ENCODE measurements at places on chromosomes 2 and 18.

GRCh38 chr2:226796840-226797288, 2.8 kb downstream of the IRS1 start:
- DNase-seq, result peak; percentile 65

DNA sequence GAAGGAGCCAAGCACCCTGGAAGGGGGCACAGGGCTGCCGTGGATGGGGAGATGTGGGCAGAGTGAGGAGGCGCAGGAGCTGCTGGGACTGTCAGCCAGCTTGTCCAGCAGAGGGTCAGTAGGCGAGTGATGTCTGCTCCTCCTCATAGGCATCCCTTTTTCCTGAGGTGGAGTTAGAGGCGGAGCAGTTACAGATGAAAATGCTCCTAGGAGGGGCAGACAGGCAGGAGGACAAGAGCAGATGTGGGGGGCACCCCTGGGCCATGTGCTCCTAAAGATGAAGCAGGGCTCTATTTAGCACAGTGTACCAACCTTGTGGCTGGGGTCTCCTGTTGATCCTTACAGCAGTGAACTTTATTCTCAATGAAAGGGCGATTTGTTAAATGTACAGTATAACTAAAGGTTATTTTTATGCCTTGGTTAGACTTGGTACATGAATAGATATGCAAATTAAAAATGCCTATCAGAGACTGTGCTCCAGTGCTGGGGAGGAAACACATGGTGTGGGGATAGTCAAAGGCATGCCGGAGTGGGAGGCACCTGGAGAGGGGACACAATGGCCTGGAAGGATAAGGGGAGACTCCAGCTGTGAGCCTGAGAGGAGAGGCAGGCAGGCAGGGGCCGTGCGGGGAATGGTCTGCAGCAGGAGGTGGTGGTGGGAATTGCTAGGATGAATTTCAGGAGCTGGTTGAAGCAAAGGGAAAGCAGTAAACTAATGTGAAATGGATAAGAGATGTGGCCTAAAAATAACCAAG, 175.3 kb downstream of the CLIP4 start:
- no peak for DNase-seq

DNA sequence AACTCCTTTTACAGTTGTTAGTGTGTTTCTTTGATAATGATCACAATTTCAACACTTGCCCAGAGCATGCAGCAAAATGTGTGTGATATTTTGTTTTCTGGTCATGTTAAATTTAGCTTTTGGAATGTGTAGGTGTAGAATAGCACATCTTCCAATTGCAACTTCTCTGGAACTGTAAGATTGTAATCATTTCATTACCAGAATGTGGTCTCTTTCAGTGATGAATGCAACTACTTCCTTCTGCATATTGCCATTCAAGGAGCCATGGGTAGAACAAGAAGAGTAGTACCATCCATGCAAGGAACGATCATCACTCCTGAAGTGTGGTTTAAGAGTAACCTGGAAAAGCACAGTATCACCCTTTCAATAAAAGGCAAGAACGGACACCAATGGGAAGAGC, 548.8 kb upstream of the ZNF804A start:
- no peak for DNase-seq

DNA sequence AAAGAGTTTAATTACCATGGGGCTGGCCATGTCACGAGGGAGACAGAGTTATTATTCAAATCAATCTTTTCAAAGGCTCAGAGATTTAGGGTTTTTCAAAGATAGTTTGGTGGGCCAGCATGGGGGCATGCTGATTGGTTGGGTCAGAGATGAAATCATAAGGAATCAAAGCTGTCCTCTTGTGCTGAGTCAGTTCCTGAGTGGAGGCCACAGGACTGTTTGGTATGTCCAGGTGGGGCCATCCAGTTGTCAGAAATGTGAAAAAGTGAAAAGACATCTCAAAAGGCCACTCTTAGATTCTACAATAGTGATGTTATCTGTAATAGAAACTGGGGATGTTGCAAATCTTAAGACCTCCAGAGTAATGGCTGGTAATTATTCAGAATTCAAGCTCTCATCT, 288.6 kb downstream of the EN1 start:
- DNase-seq, result no peak

DNA sequence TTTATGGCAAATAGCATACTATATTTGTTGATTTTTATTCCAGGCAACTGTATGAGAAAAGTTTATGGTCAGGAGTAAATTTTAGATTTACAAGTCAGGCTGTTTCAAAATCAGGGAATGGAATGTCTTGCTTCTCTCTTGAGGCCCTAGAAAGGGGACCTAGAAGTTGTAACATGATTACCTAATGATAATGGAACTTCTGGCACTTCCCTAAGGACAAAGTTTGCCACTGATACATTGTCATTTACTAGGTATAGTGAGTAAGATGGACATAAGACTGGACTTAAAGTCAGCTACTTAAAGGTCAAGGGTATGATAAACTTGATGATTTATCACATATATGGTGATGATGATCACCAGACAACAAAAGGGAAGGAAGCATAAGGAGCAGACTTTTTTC, 103.3 kb upstream of the VRK2 start:
- DNase-seq, result no peak

DNA sequence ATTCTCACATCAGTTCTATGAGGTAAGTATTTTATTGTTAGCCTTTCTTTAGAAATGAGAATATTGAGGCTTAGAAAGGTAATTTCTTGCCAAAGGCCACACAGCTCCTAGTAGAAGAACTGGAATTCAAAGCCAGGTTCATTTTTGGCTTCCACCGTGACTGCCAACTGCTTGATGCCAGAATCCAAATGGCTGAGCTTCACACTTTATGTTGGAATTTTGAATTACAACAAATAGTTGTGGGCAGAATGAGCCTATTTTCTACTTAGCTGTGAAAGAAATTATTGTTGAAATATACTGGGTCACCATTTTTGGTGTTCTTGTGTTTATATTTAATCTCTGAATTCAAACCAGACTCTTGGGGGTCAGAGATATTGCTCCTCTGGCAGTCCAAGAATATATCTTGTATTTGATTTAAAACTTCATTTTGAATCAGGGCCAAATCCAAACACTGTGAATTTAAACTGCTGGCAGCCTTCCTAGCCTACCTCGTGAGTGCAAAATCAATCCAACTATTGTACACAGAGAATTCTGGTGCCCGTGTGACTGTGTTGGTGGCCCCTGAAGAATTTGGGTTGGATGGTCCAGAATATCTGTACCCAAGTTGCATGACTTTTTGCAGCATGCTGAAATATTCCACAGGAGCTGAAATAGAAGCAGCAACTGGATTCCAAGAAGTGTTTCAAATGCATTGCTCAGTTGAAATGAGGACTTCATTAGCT, 35.6 kb upstream of the LPIN1 start:
- DNase-seq, result no peak

- DNase-seq, result no peak
Measured at GRCh38 chr2:239178954-239179353, 221.9 kb downstream of the HDAC4 start.

GRCh38 chr2:158202161-158202815, 100.6 kb downstream of the UPP2 start:
- DNase-seq, result no peak

DNA sequence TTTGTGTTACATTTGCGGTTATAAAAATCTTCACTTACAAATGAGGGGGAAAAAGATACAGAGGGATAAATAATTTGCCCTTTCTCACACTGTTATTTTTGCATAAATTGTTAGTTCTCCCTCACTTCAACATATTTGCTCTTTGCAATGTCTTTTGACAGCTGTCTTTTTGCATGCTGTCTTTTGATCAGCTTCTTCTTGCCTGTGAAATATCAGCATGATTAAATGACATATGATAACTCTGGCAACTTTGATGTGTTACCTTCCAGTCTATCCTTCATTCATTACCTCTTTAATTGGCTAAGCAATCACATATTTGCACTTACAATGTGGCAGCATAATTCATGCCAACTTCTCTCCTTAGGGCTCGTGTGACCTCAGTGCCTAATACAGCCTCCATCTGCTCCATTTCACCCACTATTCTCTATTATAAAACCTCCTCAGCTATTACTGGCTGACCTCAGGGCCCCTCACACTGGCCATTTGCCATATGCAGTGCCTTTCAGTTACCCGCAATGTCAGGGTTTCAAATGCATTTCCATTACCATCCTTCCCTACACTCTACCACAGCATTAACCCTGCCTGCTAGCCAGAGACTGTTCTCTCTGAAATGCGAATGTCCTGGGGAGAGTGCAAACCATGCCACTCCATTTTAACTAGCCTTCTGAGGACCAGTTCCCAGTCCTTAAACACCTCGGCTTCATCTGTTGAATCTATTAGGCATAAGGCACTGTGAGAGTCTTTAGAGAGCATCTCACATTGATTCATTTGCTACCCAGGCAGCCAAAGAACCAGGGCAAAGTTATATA, 1056.6 kb upstream of the CHAC2 start:
- no peak for DNase-seq

DNA sequence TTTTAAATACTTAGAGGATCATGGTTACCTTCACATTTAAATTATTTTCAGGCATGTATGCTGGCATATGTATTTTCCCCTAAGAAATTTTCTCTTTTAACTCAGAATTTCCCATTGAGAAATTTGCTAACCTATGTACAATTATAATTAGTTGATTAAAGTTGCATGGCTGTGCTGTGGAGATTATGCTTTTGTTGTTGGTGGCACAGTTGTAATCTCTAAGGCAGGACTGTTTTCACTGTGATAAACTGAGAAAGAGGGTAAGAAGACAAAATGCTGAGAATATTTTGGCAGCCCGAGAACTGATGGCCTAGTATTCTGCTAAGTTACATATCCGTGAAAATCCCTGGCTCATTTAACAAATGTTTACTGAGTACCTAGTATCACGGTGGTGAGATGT, 1.4 kb downstream of the VRK2 start:
- DNase-seq, result no peak

GRCh38 chr2:152529420-152530115, 187.7 kb downstream of the PRPF40A start:
- DNase-seq, result no peak

DNA sequence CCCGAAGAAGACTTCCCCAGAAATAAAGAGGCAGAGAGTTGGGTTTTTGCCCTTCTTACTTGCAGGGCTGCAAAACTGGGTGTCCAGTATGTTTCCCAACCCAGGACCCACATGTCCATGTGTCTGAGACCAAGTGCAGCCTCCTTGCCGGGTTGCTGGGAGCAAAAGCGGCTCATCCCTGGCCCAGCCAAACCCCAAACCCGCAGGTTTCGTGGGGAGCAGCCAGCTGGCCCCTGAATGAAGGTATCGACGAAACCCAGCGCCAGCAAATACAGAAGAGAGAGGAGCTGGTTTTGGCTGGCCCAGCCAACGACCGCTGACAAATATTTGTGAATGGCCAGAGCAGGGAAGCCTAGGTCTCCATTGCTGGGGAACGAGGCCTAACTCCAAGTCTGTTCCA, 197.1 kb downstream of the SMAD7 start:
- DNase-seq, result no peak

DNA sequence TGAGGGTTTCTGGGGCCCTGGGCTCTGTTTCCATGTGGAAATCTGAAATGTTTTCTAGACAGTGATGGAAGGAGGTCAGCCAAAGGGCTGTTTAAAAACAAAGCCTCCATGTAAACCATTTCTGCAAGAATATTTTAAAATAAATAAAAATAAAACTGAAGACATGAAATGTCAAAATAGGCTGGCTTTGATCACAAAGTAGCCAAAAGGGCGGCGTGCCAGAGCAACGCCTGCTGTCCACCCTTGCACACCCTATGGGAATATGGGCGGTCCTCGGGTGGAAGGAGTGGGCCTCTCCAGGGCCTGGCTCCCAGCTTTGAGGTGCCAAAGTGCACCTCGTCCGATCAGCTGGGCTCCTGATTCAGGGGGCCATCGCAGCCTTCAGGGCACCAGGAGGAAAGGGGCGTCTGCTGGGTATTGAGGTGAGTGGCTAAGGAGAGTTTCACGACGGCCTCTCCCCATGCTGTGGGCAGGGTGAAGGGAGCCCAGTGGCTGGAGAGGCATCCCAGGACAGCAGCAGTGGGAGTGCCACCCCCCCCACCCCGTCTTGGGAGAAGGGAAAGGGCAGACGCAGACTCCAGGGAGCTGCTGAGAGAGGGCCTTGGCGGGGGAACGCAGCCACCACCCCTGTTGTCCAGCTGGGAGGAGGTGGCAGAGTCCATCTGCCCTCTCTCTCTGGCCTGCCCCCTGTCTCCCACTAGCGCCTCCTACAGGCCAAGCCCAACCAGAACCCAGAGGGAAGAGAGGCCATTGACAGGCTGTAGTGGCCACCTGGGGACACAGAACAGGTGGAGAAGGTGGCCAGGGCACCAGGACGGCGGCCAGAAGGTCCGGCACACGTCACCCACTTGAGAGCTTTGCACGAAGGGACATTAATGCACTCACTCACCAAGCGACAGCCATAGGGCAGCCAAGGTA, 5.7 kb upstream of the ERFE start:
- DNase-seq, result no peak

DNA sequence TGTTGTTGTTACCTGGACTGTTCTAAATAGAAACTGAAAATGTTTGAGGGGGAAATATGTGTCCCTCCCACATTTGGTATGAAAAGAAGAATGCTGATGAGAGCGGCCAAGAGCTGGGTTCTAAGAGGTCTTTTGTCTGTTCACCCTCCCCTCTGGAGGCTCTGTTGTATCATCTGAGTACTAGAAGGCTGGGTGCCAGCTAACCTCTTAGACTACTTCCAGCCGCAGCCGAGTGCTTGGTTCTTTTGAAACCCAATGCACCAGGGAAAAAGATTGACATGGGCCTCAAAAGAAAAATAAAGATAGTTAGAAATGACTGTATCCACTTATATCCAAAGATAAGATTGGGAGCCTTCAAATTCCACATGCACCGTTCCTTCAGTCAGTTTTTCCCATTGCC, 255.9 kb downstream of the TXNL1 start:
- no peak for DNase-seq

GRCh38 chr2:179965291-179966258, 41.5 kb downstream of the CWC22 start:
- DNase-seq, result no peak

GRCh38 chr2:28231110-28231631, 161.5 kb upstream of the FOSL2 start:
- no peak for DNase-seq
